ENCODE measurements at places on chromosomes 5 and 9.

- no peak for DNase-seq
These were observed 517.0 kb downstream of the GADD45G start for GRCh38 chr9:90121762-90122161.

DNA sequence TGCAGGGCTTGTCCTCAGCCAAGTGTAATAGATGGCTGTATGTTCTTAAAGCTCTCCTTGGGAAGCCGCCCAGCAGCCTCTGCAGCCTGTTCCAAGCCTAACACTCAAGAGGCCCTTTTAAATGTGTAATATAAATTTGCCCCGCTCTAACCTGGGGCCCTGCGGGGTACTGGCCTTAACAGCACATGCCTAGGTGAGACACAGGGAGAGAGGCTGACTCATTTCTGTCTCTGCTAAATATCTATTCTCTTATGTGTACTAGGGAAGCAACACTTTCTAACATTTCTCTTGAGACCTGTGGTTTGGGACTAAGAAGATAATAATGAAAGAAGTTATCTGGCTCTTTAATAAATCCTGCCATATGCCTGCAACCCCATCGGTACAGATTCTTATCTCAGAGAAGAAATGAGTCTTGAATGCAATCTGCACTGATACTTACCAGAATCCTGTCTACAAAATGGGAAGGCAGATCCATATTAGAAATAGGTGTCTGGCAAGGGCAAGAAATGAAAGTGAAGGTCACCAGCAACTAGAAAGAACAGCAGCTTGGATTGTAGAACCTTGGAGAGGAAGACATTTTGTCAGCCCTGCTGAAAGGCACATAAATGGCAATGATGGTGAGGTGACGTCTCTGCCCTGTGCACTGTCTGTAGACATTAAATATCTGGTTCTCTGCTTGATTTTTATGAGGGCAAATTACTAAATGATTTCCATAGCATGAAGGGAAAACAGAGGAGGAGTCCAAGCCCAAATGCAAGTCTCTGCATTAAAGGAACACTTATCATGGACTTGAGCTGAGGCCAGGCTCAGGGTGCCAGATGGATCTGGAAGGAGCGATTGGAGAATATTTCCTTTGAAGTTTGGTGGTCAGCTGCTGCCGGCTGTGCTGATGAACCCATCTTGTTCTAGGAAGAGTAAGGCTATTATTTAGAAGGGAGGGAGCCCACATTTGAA is 14.5 kb upstream of the TGFBI start:
- DNase-seq: no peak

DNA sequence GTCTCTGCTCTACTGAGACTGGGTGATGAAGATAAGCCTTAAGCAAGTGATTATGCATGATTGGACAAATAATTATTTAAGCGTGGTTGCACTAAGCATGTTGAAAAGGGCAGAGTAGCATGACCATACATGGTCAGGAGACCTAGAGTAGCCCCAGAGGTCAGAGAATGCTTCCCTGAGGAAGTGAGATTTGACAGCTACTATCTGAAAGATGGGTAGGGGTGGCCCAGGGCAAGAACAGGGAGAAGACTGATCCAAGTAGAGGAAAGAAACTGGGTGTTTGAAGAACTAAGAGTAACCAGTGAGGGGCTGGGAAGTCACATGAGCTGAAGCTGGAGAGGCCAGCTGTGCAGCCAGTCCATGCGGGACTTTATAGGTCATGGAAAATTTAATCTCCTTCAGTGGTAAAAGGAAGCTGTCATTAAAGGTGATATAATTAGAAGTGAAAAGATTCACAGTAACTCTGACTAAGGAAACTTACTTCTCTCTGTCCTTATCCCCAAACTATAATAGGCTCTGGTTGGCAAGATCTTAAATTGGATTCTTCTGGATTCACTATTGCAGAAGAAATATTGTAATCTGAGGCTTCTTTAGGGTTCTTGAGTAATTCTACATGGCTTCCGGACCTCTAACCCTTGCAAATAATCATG is 35.2 kb downstream of the YIPF5 start:
- DNase-seq: no peak

DNA sequence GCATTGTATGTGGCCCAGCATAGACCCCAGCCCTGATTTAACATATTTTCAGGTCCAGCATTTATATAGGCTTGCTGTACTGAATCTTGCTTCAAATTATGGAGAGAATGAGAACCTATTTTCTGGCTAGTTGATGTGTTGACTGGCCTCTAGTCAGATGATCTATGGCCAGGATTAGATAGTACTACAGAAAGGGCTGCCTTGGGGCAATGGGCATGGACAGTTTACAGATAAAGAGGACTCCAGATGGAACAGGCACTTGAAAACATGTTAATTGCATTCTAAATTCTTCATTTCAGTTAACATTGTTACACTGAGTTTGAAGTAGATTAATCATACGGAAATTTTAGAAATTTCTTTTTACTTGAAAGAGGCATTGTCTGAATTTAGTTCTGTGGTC is 61.5 kb downstream of the RAB14 start:
- no peak for DNase-seq

GRCh38 chr9:137435980-137436760 is 5.0 kb downstream of the ENTPD8 start:
- no peak for DNase-seq

- DNase-seq: no peak
These were observed 4.2 kb upstream of the NINJ1 start for GRCh38 chr9:93138171-93138764.

DNA sequence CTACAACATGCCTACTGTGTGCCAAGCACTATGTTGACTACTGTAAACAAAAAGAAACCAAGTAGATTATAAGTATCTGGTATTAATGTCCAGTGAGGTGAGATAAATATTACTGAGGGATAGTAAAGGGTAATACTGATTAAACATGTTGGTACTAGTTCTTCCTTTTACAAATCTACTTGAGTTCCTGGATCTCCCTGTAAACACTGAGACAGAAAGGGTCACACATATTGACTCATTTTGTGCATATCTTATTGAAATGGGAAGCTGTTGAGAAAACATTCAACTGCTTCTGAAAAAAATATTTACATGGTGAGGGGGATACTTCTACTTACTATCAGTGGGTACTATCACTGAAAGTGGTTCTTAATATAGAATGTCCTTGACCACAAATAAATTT is 24.3 kb downstream of the EFNA5 start:
- DNase-seq: no peak

GRCh38 chr9:36924071-36924470 is 110.0 kb downstream of the PAX5 start:
- peak; percentile 72 for DNase-seq

DNA sequence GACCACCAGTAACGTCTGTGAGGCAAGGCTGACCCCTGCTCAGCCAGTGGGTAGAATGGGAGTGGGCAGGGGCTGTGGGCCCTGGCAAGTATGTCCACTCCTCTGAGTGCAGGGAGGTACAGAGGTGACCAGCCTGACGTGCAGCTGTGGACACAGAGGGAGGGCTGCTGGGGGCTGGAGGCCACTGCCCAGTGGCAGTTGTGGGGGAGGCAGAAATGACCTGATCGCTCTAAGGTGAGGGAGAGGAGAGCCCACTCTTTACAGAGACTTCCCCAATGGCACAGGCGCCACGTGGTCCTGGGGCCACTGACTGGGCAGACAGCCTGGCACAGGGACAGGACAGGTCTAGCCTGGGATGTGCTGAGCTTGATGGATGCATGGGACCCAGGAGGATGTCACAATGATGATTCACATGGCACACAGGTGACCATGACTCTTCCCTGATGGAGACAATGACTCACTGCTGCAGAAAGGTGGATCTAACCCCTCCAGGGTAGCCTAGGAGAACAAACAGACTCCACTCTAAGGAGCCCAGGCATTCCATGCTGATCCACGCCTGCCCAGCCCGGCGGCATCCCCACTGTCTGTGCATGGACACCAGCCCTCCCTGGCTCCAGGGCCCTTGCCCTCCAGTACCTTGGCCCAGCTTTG is 7.7 kb downstream of the LPCAT1 start:
- DNase-seq: no peak

GRCh38 chr5:164289526-164289925 is 784.1 kb downstream of the MAT2B start:
- no peak for DNase-seq

DNA sequence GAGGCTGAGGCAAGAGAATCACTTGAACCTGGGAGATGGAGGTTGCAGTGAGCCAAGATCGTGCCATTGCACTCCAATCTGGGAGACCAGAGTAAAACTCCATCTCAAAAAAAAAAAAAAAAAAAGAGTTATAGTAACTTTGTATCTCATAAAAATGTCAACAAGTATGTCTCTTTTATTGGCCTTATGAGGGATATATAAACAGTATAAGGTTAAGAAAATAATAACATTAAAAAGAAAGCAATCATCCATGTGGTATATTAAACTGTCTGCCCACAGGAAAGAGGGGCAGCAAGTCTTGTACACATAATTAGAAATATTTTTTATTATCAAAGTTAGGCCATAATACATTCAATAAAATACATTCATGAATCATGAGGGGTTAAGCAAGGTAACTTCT is 259.4 kb upstream of the KLF9 start:
- DNase-seq: no peak

- DNase-seq: no peak
These were observed 23.3 kb downstream of the SMIM23 start for GRCh38 chr5:171808951-171809350.

DNA sequence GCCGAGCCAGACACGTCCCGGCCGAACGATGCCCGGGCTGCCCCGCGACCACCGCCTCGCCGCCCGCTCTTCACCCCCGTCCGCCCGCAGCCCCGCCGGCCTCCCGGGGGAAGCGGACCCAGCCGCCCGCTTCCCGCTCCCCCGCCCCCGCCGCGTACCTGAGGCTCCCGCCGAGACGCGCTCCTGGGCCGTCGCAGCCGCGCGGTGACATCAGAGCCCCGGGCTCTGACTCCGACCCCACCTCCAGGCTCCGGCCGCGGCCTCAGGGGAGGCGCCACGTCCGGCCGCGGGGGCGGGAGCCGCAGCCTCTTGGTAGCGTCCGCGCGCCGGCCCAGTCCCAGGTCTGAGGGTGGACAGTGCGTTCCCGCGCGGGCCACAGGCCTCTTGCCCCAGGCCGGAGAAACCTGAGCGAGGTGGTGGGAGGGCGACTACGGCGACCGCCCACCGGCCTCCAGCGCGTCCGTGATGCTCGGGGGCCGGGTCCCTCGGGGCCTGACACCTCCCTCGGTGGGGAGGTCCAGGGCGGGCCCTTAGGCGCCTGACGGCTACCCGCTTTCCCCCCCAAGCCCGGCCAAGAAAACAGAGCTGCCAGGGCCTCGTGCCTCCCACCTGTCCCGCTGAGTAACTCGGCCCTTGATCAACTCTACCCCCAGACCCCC is at the start of gene SHROOM1:
Gene SHROOM1 (minus strand): TSS at position 212 of the 659 bp plus-strand sequence. CDS start 4,507 bp downstream, outside the sequence.
- DNase-seq: no peak

DNA sequence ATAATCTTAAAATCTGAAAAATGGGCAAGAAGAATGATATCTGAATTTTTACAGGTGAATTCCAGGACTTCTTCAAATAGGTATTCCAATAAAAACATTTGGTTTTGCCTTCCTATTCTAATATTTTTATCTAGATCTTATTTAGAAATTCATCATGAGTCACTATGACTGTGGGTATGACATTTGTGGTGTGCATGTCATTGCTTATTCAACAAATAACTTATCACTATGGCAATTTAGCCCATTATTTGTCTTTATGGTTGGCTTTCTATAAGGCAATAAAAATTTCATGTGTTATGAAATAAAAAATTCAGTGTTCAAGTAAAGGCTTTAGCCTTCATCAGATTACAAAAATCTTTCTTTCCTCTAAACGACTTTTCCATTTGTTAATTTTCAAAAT is 1139.6 kb upstream of the NUDT12 start:
- DNase-seq: no peak

DNA sequence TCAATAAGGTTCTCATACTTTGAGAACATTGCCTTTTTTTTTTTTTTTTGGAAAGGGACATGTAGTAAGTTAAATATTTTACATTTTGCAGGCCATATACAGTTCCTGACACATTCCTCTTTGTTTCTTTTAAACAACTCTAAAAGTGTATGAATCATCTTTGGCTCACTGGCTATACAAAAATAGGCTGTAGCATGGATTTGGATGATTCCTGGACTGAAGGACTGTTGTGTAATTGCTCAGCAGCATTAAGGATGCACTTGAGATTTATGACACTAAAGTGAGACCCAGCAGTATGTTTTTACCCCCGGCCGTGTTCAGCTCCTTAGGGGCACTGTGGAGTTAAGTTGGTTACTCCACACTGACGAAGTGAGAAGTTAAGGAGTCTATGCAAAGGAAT is 41.3 kb downstream of the VPS13A start:
- DNase-seq: peak; percentile 43

GRCh38 chr5:27124590-27124989 is 86.2 kb upstream of the CDH9 start:
- no peak for DNase-seq

GRCh38 chr5:135986401-135986800 is 31.6 kb upstream of the LECT2 start:
- DNase-seq: no peak

DNA sequence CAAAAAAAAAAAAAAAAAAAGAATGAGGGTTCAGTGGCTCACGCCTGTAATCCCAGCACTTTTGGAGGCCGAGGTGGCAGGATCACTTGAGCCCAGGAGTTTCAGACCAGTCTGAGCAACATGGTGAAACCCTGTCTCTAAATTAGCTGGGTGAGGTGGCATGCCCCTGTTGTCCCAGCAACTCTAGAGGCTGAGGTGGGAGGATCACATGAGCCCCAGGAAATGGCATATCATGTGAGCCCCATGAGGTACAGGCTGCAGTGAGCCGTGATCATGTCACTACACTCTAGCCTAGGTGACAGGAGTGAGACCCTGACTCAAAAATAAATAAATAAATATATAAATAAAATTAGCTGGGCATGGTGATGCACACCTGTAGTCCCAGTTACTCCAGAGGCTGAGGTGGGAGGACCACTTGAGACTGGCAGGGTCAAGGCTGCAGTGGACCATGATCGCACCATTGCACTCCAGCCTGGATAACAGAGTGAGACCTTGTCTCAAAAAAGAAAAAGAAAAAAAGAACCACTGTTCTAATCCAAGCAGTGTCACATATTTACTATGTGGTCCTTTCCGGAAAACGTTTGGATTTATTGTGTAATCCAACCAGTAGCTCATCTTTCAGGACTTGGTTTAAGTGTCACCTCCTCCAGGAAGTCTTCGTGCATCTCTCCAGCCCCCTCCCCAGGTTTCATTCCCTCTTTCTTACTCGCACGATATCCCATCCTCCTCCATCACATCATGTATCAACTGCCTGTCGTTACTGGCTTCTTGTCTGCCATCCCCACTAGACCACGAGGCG is 12.3 kb upstream of the SPOUT1 start:
- no peak for DNase-seq

- no peak for DNase-seq
These were observed 77.3 kb upstream of the TBCA start for GRCh38 chr5:77853353-77853907.

DNA sequence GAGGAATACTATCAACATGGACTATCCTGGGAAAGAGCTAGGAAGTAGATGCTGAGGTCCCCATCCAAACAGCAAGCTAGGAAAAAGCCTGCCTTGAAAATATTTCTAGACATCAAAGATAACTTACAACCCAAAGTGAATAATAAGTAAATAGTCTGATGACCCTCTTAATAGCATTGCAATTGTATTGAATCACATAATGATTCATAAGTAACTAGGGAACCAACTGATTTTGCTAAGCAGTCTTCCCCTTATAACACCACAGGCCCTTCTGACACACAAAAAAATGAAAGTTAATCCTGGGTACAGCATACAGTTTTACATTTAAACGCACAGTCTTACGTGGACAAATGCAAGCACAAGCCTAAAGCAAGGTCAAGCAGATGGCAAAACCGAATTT is 199.3 kb downstream of the RFK start:
- no peak for DNase-seq

All from HS-27A (cell line).